ENCODE measurements at places on chromosomes 2 and 18.

DNA sequence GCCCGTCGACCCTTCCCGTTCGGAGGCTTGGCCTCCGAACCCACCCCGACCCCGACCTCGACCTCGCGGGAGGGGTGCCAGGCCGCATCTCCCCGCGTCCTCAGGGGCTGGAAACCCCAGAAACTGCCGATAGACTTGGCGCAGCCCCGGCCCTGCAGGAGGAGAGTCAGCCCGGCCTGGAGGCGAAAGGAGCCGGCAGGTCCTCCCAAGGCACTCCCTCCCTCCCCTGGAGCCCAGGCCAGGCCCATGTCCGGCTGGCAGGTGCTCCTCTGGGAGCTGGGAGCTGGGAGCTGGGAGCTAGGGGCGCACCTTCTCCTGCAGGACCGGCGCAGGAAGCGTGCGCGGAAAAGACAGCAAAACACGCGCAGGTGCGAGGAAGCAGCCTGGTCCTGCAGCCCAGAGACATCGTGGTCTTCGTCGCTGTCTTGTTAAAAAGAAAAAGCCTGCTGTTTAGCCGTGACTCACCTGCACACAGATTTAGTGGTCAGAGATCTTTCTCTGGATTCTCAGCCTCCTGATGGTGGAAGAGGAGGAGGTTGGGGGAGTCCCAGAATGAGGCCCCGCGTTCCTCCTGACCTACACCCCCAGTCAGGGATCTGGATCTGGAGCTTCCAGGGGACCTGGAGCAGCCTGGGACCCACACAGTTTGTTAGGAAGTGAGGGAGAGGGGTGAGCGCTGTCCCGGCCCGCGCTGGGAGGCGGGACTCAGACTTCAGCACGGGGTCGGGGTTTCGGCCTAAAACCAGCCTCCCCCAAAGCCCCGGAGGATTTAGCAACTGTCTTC, 660 bp upstream of the MBP start:
- no peak for DNase-seq

GRCh38 chr2:174552880-174553279, 44.7 kb downstream of the WIPF1 start:
- DNase-seq: no peak

DNA sequence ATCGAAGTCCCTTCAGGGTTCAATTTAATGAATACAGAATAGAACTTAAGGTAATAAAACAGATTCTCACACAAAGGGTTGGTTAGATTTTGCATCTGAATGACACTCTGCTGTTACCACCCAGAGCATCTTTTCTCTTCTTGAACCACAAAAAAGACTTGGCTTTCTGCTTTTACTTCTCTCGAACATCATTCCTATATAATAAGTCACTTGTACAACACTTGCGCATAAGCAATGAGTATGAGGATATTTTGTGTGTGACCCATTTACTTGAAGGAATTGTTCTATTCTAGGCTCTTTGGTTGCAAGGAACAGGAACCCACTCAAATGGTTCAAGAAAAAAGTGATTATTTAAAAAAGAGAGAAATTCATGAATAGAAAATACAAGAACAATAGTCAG, 126.2 kb downstream of the NUP35 start:
- DNase-seq: no peak

DNA sequence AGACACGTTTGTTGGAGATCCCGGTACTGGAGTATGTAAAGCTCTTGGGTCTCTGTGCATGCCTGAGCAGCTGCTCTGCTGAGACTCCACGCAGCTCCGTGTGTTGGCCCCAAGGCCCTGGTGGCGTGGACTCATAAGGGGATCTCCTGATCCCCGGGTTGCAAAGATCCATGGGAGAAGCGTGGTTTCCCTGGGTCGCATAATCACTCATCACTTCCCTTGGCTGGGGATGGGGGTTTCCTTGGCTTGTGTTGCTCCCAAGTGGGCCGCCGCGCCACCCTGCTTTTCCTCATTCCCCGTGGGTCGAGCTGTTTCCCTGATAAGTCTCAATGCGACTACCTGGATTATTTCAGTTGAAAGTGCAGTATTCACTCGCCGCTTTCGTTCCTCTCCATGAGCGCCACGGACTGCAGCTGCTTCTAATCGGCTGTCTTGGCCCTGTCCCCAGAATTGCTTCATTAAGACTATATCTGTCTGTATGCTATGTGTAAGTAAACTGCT, 76.0 kb downstream of the EPC2 start:
- DNase-seq: peak; percentile 34

DNA sequence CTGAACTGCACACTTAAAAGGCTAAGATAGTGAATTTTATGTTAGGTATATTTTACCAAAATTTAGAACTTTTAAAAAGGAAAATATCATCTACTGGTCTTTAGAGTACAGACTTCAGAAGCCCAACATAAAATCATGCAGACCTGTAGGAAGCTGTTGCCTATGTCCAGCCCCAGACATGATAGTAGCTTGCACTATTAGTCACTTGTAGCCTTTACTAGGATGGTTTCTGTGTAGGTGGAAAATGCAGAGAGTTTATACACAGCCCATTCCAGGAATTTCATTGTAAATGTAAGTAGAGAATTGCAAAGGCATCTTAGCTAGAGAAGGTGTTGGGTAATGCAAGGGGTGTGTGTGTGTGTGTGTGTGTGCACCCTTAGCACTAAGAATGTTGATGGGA, 640.2 kb downstream of the RNF144A start:
- DNase-seq: no peak

DNA sequence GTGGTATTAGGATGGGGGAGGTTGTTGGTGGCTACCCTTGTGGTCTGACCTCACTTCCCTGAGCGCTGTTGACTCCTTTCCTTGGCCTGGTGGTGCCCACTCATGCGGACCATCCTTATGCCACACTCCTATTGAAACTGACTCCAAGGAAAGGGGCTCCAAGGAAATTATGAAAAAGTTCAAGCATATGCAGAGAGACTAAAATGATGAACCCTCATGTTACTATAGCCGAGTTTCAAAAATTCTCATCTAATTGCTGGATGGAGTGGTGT, 96.2 kb upstream of the STPG4 start:
- no peak for DNase-seq

GRCh38 chr18:76461692-76462325, 33.2 kb downstream of the ZNF516 start:
- DNase-seq: no peak

Measured in cerebellum (tissue), 4 donors.